Left renal cortex interstitium (tissue), 4 donors: ENCODE measurements at places on chromosomes 13 and 19.

DNA sequence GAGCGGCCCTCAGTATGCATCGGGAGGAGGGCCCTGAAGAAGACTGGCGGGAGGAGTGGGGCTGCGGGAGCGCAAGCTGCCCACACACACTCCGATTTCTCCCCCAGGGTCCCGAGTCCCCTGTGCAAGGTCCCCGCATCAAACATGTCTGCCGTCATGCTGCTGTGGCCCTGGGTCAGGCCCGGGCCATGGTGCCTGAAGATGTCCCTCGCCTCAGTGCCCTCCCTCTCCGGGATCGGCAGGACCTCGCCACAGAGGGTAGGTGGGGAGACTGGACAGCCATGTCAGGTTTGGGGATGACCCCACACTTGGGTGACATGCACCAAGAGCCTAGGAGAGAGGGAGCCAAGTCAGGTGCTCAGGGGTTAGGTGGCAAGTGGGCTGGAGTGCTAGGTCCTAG lies 4.7 kb downstream of the KMT2B start:
- no peak for DNase-seq

- DNase-seq: no peak
Measured at GRCh38 chr19:17942582-17943273, 9.9 kb downstream of the CCDC124 start.

DNA sequence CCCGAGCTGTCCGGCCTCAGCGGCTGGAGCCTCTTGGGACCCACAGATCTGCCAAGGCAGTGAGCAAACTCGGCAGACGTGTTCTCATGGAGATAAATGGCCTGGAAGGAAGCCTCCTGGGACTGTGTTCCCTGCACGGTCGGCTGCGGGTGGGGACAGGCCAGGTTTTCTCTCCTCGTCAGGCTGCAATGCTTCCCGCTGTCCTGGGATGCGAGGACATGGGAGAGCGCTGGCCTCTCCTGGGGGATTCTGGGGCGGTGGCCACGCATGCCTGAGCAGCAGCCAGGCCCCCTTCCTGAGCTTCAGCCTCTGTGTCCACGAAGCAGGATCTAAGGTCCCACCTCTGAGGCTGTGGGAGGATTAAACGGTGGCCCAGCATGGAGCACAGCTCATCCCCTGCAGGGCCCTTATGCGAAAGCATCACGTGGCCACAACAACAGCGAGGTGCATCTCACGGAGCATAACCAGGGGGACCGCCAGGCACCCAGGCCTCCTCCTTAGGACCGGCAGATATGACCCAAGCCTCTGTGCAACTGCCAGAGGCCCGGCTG lies 21.2 kb upstream of the C13orf46 start:
- DNase-seq: no peak

DNA sequence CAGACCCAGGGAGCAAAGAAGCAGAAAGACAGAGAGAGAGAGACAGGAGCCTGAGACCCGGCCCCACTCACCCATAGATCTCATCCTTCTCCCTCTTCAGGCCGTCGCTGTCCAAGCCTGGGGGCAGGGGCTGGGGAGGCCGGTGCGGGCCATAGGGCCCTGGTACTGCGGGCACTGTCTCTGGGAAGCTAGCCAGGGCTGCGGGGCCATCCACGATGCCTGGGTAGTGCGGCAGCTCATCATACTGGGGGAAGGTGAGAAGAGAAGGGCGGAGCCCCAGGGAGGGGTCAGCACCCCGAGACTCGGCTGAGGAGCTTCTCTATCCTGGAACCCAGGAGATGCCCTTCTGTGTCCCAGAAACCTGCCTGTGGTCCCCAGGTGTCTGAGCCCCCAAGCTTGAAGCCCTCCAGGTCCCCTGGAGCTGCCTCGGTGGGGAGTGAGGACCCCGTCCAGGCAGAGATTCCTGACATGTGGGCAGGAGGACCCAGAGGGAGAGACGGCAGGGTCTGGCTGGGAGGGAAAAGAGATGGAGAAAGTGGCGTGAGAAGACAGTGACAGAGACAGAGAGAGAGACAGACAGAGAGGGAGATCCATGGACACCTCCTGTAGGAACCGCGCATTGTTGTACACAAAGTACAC lies 2.1 kb downstream of the MEIS3 start:
- DNase-seq: no peak

GRCh38 chr13:38656699-38657098 lies 30.2 kb upstream of the FREM2 start:
- no peak for DNase-seq
